IPS-NIHi11 (cell line): ENCODE measurements at places on chromosomes 4 and X.

GRCh38 chr4:117545039-117545438 is 459.7 kb upstream of the TRAM1L1 start:
- DNase-seq: no peak

DNA sequence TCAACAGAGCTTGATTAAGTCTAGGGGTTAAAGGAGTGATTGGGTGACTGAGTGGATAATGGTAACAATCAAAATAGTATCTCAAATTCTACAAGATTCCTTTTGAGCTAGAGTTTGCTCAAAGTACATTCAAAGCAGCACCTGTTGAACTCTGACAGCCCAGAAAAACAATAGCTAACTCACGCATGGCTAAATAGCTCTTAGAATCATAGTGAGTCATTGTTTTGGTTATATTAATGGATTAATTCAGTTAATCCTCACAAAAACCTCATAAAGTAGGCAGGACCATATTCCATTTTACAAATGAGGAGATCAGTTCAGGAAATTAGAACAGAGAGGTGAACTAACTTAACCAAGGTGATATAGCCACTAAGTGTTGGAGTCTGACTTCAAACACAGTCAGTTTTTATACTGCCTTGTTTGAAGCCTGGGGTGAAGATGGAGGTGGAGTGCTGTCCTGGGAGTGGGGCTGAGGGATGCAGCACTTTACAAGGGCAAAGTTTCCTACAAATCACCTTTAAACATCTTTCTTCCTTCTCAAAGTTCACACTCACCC is 35.9 kb upstream of the PPM1K start:
- no peak for DNase-seq

DNA sequence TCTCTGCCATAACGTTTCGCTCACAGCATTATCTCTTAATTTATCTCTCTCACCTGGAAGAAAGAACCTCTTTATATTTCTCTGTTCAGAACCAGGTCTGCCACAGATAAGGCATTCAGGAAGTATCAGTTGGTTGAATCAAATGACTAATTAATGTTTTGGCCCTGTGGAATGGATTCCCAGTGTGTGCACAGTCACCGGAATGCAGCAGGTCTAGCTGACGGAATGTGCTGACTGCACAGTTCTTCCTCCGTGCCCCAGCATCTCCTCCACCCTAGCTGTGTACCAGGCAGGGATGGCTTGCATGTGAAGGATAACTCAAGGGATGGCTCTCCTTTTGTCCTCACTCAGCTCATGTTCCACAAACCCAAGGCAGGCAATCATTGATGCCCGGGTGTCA is 141.8 kb upstream of the MSX1 start:
- no peak for DNase-seq

DNA sequence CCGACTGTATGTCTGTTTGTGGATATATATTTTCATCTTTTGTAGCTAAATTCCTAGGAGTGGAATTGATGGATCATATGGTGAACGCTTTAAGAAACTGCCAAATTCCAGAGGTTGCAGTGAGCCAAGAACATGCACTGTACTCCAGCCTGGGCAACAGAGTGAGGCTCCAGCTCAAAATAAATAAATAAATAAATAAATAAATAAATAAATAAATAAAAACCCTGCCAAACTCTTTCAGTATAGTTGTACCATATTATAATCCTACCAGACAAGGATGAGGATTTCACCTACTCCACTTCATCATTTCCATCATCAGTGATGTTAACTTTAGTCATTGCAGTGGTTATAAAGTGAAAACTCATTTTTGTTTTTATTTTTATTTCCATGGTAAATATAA is 325.1 kb upstream of the ANXA10 start:
- no peak for DNase-seq

DNA sequence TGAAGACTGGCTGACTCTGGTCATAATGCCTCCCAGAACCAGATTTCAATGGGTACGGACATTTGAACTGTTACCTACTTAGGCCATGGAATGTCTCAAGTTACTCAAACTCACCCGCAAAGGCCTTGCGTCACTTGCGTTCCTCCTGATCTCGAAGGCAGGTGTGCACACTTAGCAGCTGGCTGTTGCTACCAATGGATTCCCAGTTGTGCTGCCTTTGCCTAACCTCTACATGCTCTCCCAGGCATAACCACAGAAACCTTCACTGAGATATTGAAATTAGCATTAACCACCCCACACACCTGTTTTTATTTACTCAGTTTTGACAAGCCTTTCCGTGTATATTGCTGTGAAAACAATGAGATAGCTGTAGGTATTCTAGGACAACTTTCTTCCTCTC is 2.8 kb downstream of the ERVMER34-1 start:
- DNase-seq: no peak

GRCh38 chr4:15378062-15378461 is 49.8 kb upstream of the C1QTNF7 start:
- no peak for DNase-seq

- DNase-seq: no peak
These were observed 793.9 kb downstream of the ADGRL3 start for GRCh38 chr4:61994036-61994435.

DNA sequence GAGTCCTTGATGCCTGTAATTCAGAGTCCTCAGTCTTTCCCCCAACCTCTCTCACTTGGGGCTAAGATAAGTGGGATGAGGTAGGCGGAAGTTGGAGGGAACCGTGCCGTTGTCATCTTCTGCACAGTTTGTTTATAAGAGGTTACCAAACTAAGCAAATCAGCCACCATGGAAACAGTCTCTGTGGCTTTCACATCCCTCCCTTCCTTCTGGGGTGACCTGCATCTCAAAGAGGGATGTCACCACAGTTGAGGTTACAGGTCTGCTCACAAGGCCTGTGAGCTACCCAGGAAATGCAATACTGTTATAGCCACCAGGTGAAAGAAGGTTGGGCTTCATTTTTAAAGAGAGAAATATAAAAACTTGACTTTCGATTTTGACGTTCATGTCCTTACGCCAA is 26.3 kb downstream of the RTL5 start:
- no peak for DNase-seq

DNA sequence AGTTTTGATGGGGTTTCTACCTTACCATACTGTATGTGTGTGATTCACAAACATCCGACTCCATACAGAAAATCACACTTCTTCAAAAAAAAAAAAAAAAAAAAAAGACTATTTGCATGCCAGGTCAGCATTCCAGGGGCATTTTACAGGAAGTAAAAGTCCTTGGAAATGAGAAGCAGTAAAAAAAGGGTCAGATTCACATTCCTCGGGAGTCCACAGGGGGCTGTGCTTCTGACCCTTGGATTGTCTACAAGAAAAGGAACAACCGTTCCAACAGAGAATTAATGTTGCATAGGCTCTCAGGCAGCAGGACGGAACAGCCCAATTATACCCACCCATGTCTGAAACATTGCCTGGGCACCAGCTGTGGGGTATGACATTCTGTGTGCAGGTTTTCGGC is 290.3 kb downstream of the LDB2 start:
- DNase-seq: no peak

- DNase-seq: no peak
These were observed 2.1 kb downstream of the JAKMIP1 start for GRCh38 chr4:6198278-6198677.

DNA sequence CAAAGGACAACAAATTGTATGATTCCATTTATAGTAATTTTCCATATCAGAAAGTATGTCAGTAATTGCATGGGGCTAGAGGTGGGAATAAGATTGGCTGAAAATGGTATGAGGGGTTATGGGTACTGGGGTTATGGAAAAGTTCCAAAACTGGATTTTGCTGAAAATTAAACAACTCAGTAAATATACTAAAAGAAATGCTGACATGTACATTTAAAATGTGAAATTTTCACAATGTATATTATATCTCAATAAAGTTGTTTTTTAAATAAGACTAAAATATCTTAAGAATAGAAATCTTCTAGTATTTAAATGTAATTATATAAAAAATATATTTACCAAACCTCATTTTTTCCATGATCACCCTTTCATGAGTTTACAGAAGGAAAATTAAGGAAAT is 844.9 kb upstream of the SLIT2 start:
- no peak for DNase-seq

DNA sequence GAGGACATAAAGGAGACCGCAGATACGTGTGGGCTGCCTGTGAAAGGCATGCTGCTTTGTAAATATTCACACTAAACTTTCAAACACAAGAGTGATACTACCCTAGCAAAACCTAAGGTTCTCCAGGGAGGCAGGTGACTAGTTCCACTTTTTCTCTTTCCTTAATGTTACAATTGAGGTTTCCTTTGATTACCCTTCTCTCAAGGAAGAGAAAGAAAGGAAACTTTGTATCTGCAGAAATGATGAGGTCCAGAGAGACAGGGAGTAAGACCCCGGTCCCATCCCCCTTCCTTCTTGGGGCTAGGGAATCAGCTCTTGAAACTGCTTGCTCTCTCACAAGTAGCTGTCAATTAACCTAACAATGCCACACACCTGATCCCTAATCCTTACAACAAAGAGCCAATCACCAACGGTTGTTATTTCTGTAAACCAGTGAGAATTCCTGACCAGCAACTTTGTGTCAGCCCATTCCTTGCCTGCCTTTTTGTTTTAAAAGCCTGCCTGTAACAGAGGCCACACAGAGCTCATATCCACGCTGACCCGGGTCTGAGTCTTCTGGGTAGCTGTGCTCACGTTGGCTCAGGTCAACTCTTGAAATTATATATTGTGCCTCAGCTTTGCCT is 754.8 kb upstream of the FRG1 start:
- peak; percentile 82 for DNase-seq

- DNase-seq: peak; percentile 95
These were observed 96.6 kb downstream of the ADRA2C start for GRCh38 chr4:3862640-3863420.
